ENCODE measurements at places on chromosomes 2 and 18. TPM values are rescaled to one million over a fixed set of nuclear protein-coding genes. Genes with fewer than 3 reads are reported as not detected.
A peak's percentile ranks its signal among the peaks of the same experiment; 100 is the strongest.

GREB1 gene
- 0.57 TPM for total RNA-seq

KIF5C gene
- 0.32 TPM for total RNA-seq

TCF23 gene
- not detected for total RNA-seq

SCN3A gene
- not detected for total RNA-seq

GRCh38 chr2:237941239-237941638 is 25.6 kb upstream of the UBE2F start:
- DNase-seq, result no peak

DNA sequence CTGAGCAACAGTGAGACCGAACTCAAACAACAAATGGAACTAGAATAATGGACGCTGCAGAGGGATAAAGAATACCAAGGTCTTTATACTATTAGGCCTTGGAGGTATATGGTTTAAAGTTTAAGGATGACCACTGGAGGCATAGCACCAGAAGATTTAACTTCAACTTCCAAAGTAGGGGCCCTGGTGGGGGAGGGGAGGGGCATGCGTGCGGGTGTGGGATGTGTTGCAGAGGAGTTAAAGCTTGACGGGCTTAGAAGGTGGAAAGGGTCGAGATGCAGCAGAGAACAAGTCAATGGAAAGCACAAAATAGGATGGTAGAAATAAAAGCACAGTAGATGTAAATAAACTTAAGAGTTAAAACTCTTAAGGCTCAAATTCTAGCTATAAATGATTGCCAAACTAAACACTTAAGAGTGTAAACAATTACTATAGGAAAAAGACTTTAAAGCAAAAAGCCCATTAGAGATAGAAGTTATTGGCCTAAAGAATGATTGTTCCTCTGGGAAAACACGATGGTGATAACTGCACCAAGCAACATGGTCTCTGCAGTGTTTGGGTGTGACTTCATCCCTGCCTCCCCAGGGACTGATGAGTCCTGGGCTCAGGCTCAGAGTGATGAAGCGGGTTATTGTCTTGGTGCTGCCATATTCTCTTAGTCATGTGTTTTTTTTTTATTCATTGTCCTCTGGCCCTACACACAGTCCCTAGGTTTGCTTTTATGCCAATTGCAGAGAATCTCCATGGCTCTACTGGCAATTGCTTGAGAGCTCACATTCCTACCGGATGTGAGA is 13.0 kb downstream of the RRM2 start:
- DNase-seq, result peak; percentile 86

GRCh38 chr2:63788071-63788470 is 53.6 kb upstream of the UGP2 start:
- peak; percentile 84 for DNase-seq

DNA sequence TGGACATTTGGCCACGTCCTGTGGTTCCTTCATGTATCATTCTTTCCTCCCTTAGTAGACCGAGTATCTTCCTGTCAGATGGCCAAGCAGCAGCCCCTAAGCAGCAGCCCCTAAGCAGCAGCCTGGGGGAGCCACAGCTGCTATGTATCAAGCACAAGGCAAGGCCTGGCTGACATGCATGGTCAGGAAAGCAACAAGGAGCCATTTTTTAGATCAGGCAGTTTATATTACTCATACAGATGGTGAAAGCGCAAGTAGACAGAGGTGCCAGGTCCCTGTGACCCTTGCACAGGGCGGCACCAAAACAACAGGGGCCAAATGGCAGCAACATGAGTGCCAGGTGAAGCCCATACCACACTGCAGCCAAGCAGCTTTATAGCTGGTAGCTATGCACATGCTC is 22.1 kb downstream of the CHCHD5 start:
- DNase-seq, result no peak

DNA sequence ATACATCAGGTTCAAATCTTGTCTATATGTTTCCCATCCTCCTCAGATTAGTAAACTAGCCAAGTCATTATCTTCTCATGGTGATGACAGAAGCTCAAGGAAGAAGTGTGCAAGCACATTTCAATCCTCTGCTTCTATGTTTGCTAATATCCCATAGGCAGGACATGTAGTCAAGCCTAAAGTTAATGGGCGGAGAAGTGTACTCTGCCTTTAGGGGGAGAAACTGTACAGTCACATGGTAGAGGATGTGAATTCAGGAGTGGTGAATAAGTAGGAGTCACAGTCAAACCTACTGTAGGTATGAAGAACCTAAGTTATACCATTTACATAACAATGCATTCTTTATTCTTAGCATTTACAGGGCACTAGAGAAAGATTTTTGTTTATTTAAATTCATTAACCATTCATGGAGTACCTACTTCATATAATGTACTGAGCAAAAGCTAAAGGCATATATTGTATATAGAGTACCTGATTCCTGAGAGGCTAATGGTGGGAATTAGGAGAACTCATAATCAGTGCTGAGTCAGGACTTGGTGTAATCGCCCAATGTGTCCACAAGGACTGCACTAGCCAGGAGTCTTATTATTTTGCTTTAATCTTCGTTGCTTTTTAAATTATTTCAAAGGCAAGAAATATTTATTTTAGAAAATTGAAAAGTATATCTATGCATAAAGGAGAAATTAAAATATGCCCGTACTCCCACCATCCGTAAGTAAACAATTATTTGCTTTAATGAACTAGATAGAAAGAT is 394.3 kb upstream of the ETAA1 start:
- no peak for DNase-seq

GRCh38 chr18:20988726-20989125 is 122.9 kb downstream of the ROCK1 start:
- DNase-seq, result no peak
